ENCODE measurements at places on chromosomes 12 and 14. TPM values are rescaled to one million over a fixed set of nuclear protein-coding genes. Genes with fewer than 3 reads are reported as not detected.

GRCh38 chr14:74568911-74569310 lies 43.1 kb downstream of the LTBP2 start:
- DNase-seq = no peak

GRCh38 chr14:42307239-42307825 lies 700.7 kb downstream of the LRFN5 start:
- DNase-seq = no peak

DNA sequence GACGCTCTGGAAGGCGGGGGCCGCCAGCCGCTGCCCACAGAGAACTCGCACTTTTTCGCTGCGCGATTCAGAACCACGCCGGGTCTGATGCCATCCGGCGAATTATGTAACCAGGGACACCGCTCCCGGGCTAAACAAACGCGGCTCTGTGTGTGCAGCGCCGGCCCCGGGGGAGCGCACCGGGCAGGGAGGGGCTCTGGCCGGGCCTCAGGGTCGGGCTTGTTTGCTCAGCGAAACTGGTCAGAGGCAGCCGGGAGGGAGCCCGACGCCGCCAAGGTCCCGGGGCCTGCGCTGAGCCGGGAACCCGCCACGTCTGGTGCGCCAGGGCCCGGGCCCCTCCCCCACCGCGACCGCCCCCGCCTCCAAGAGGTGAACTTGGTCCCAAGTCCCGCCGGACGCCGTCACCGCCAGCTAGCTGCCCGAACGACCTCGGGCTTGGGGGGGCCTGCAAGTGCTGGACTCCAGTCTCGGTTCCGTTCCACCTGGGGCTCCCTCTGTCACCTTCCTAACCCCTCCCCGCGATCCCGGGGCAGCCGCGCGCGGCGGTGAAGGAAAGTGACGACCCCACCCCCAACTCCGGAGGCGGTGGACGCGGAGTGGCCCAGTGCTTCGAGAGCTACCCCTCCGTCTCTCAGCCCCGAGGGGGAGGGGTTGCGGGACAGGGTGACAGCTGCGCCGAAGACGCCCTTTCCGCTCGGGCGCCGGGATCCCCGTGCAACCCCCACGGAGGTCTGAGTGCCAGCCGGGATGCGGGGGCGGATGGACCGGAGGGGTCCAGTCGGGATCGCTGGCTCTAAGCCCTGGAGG lies 848 bp downstream of the CTDSP2 start:
- DNase-seq = peak; percentile 95

GRCh38 chr12:108228746-108229145 lies 99.7 kb downstream of the WSCD2 start:
- no peak for DNase-seq

DNA sequence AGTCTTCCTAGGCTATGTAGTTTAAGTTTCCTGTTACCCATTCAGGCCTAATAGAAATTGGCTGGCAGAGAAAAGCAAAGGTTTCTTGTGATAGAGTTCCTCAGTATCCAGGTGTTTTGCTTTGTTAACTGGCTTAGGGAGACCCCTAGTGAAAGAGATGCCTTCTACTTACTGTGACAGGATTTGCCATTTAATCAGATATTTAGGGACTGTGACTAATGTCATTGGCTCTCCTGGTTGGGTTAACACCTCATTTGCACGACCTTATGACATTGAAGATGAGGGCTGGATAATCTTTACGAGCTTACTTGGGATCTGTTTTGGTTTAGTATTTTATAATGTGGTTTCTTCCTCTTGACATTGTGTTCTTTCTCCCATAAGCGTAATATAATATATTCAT lies 5.8 kb downstream of the MON2 start:
- DNase-seq = no peak

DNA sequence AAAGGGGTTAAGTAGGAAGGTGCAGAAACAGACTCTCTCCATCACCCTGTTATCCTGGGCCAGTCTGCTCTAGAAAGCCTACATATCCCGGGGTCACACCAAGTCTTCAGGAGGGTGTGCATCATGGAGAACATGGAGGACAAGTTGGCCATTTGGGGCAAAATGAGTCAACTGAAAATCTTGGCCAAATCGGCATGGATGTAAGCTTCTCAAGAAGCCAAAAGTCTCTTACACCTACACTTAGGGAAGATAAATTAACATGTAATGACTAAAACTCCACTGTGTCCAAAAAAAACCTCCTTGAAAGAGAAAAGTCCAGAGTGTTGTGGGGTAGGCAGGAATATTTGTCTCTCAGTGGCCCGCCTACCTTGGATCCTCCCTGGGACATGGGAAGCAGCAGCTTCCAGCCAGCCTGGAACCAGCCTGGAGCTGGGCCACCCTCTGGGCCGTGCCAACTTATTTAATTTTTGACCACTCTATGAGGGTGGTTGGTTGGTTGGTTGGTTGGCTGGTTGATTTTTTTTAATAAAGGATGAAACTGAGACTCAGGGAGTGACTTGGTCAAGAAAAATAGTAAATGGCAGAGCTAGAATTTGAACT lies 17.9 kb upstream of the TC2N start:
- no peak for DNase-seq

DNA sequence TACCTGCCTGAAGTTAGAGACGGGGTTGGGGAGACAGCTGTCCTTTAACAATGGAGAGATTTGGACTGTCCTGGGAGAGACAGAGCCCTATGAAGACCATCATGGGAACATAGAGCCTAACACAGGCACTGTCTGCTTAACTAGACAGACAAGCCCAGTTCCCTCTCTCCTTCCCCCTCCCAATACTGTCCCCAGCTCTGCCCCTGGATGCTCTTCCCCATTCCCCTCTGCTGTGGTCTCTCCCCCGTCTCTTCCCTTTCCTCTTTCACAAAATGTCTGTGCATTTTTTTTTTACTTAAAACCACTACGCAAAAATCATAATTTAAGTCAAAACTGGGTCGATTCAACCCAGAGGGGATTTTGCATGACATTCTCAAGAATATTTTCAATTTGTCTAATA lies 232.9 kb downstream of the CHST11 start:
- no peak for DNase-seq

DNA sequence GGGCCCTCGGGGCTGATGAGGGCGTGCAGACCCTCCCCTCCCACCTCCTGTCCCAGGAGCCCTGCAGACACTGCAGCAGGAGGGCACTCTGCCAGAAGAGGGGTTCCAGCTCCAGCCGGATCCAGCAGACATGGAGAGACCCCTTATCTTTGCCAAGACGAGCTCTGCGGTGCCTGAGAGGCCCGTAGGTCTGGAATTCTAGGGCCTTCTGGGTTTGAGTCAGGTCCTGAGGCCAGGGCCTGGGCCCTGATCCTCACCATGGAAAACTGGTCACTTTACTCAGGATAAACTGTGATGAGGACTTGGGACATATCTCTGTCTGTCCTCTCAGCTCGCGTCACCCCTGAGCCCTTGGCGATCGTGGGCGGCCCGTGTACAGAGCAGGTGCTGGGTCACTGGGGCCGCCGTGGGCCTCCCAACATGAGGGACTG lies 13.8 kb downstream of the MEG3 start:
- no peak for DNase-seq

GRCh38 chr14:22607291-22607690 lies 9.2 kb downstream of the ABHD4 start:
- no peak for DNase-seq

DNA sequence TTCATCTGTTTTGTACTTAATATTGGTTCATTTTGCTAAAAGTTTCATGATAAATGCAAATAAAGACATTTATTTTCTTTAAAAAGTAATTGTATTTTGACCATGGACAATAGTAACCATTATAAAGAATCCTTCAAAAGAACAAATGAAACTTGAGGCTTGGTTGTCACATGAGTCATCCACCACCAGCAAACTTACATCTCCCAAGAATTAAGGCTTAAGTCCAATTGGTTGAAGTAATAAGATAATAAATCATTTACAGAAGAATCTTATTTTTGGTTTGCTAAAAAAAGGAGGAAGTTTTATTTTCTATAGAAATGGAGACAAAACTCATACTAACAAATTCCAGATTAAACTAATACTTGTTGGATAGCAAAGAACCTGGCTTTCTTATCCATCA lies 84.8 kb upstream of the KITLG start:
- DNase-seq = no peak

- DNase-seq = no peak
Measured at GRCh38 chr14:78153064-78153341, 17.2 kb upstream of the NRXN3 start.

GRCh38 chr12:107677671-107678070 lies 7.9 kb upstream of the PWP1 start:
- no peak for DNase-seq

GRCh38 chr12:81949416-81949815 lies 190.3 kb upstream of the PPFIA2 start:
- DNase-seq = no peak

DNA sequence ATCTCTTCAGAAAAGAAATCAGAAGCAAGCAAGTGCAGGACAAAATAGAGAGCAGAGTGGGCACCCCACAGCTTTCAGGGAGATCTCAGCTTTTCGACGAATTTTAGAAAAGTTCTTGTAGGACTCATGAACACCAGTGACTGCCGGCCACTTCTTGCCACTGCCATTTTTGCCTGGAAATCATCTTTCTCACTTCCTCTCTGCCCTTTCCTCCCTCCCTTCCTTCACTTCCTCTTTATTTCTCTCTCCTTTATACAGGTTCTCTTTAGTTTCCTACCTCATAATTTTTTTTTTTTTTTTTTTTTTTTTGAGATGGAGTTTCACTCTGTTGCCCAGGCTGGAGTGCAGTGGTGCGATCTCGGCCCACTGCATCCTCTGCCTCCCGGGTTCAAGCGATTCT lies 185.6 kb downstream of the APAF1 start:
- no peak for DNase-seq

- peak; percentile 68 for DNase-seq
Measured at GRCh38 chr14:94448071-94448808, 4.4 kb downstream of the SERPINA11 start.

DNA sequence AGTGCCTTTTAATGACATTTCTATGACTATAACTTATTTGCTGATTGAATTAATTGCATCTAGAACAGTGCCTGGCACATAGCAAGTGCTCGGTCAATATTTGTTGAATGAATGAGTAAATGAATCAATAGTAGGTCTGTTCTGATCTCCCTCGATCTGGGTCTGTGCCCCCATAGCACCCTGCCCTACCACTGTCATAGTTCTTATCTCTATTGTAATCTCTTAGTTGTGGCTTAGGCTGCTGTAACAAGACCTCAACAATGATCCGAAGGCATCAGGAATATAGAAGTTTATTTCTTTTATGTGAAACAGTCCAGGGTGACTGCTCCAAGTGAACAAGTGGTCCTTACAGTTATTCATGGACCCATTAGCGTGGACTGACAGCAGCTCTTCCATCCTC lies 44.0 kb upstream of the RPH3A start:
- no peak for DNase-seq

DNA sequence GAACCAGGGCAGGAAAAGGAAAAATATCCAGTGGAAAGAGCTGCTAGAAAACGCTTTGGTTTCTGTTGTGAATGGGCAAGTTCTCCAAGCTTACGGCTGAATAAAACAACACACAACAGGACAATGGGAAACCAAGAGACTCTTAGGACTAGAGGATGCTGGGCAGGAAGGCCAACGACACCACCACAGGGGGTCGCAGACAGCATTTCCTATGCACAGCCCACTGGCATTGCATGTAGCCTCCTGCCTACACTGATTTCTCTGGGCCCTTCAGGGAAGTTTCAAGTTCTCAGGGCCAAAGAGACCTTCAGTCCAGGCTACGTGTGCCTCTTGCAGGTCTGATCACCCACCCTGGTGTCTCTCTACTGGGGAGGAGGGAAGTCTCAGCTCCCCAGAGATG lies 108.0 kb downstream of the RIMBP2 start:
- DNase-seq = no peak

- no peak for DNase-seq
Measured at GRCh38 chr12:111384596-111384995, 15.7 kb upstream of the PHETA1 start.

DNA sequence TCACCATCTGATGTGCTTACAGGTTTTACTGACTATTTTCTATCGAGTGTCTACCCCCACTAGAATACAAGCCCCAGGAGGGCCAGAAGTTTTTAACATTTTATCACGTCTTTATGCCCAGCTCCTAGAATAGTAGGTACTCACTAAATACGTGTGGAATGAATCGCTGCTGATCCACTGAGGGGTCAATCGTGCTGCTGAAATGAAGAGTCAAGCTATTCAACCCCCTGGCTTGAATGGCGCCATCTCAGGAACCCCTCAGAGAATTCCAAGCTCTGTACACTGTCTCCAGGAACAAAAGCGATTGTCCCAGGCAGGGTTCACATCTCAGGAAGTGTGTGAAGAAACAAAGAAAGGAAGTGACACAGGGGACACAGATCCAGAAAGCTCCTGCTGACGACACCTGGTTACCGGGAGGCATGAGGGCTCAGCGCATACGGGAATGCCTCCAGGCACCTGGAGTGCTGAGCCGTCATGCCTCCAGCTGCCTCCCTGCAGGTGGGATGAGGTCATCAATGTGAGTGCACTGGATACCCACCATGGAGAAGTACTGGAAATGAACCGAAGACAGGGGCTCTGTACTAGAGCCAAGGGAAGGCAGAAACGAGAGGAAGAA lies 45.6 kb downstream of the PITPNM2 start:
- DNase-seq = no peak

GRCh38 chr14:88682495-88683114 lies 110.1 kb downstream of the EML5 start:
- no peak for DNase-seq

DNA sequence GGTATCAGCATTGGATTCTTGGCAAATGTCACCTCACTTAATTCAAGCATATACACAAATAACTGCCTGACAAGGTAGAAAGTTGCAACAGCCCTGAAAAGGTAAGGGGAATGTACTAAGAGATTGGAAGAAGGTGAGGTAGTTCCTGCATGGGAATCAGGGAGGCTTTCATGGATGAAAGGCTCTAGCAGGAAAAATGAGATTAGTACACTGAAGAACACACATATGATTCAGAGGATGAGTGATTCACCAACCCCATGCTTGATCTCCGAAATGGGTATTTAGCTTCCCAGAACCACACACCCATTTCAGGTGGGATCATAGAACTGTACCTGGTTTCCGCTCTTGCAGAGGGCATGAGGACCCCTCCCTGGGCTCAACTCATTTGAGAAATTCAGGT lies 65.8 kb downstream of the PAH start:
- no peak for DNase-seq

GRCh38 chr14:48643241-48643640 lies 942.9 kb downstream of the RPS29 start:
- DNase-seq = no peak

GRCh38 chr12:82690006-82690405 lies 3.3 kb downstream of the TMTC2 start:
- DNase-seq = no peak

- no peak for DNase-seq
Measured at GRCh38 chr12:101875162-101875561, 2.2 kb upstream of the DRAM1 start.

GRCh38 chr12:132153501-132154340 lies 9.5 kb downstream of the NOC4L start:
- no peak for DNase-seq

Gene C12orf54
- not detected for total RNA-seq

Gene BCAT1
- 0.86 TPM for total RNA-seq

Gene GLIPR1L1
- not detected for total RNA-seq

Gene FOXN4
- total RNA-seq = 0.86 TPM

Gene PTPN21
- total RNA-seq = 10.2 TPM

Gene LRP1
- 288 TPM for total RNA-seq

Gene SLC24A4
- total RNA-seq = 0.24 TPM

Gene TAS2R7
- not detected for total RNA-seq

Gene SERPINA5
- 24.7 TPM for total RNA-seq

Gene CLMN
- 91.8 TPM for total RNA-seq

Gene SAMD15
- total RNA-seq = 0.12 TPM

Gene ANKRD52
- total RNA-seq = 10.6 TPM

Gene LRCOL1
- 8.4 TPM for total RNA-seq

Gene BDKRB1
- not detected for total RNA-seq
